Brain pericyte (primary cell): ENCODE measurements at places on chromosomes 5 and 9.

GRCh38 chr5:34660444-34660843, 4.3 kb downstream of the RAI14 start:
- no peak for DNase-seq

DNA sequence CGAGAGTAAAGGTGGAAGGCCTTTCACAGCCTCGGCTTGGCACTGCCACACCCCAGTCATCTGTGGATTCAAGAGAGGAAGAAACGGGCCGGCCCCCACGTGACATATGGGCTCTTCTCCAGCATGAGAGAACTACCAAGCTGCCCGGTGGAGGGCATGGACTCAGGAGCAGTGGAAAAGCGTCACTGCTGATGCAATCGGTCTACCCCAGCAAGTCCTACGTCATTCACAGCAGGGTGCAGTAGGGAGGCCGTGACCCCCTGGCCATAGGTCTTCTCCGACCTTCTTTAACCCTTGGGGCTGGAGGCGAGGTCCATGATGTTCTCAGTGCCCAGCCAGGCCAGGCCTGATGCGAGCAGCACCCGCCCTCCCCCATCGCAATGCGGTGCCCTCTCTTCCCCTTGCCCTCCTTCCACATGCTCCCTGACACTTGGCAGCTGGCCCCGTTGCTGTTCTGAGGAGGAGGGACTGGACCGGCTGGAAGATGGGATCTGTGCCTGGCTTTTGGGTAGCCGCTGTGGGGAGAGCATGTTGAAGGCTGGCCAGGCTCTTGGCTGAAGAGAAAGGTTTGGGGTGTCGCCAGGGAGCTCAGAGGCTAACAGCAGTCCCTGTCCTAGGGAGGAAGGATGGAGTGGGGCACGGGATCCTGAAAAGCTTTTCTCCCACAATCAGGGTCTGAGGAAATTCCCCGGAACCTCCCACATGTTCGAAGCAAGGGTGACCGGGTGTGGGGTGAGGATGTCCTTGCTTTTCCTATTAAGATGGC, 89.8 kb downstream of the LIFR start:
- peak; percentile 96 for DNase-seq

- no peak for DNase-seq
These were observed 255.2 kb downstream of the DEPDC1B start for GRCh38 chr5:60444661-60445360.

DNA sequence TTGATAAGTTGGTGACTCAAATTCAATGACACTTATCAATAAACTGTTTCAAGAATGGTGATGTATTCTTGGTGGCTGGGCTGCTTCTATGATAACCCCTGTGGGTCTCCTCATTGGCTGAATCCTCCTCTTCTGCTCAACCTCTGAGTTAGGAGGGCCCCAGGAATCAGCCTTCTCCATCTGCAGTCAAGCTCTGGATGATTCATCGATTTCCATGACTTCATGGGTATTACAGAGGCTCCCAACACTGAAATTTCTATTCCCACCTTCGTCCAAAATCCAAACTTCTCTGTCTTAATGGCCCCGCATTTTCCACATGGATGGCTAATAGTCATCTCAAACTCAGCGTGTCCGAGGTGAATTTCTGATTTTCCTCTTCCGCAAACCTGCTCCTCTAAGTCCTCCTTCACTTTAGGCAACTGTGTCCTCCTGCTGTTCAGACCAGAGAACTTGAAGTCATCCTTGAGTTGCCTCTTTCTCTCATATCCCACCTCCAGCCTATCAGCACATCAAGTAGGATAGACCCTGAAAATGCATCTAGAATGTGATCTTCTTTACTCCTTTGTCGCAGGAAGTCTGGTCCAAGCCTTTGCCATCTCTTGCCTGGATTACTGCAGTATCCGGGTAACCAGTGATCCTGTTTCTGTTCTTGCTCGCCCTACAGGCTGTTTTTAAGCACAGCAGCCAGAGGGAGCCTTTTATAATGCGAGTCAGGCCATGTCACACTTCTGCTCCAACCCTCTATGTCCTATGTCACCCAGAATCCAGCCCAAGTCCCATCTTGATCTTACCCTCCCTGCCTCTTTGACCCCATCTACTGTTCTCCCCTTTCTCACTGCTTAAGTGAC, 41.4 kb upstream of the IL7R start:
- DNase-seq: no peak

- no peak for DNase-seq
These were observed 51.6 kb downstream of the AHRR start for GRCh38 chr5:372996-373709.

DNA sequence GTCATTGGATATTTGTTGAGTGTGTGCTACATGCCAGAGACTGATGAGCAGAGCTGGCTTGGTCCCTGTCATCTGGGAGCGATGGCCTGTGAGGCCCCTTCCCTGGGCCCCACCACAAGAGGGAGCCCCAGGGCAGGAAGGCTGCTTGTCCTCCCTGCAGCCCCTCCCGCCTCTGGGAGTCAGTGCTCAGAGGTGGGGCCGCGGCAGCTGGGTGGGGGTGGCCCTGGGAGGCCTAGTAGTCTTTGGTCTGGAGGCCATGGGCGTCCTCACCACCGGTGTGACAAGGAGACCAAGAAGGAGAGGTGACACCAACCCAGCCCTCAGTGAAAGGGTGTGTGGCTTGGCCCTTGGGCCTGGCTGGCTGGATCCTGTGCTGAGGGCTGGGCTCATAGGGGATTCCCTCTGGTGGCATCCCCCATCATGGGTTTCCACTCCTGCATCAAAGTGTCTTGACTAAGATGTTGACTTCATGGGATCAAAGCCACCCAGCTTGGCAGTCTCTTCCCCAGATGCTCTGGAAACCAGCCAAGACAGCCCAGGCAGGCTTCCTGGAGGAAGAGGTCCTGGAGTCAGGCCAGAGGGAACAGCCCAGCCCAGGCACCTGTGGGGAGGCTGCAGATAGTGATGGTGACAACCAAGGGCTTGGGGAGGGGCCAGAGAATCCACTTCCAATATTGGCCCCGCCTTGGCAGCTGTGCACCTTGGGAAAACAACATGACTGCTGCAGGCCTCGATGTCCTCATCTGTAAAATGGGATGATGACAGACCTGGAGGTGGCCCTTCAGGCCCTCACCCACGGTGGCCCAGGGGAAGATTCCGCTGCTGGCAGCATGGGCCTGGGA, 166.7 kb downstream of the GAPVD1 start:
- no peak for DNase-seq

DNA sequence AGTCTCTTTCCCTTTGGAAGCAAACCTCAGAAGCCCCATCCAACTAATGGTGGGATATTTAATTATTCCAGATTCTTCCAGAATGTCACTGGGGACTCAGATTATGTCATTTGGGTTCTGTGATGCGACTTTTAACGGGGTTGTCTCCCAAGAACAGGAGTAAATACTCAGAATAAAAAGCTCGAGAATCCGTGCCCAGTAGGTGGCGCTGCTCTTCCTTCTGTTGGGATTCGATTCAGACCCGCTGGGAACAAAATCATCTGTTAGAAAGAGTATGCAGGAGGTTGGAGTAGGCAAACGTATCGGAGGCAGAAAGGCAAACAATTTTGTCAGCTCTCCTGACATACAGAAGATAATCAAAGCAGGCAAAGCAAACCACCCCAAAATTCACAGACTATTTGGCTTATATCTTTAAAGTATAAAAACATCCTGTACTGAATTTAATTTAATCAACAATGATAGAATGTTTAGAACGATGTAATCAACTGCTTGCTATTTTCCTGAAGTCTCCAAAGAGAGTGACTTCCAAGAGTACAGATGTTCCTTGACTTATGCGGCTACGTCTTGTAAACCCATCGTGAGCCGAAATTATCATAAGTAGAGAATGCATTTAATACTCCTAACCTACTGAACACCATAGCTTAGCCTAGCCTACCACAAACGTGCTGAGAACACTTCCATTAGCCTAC, 169.8 kb upstream of the RAI14 start:
- no peak for DNase-seq

DNA sequence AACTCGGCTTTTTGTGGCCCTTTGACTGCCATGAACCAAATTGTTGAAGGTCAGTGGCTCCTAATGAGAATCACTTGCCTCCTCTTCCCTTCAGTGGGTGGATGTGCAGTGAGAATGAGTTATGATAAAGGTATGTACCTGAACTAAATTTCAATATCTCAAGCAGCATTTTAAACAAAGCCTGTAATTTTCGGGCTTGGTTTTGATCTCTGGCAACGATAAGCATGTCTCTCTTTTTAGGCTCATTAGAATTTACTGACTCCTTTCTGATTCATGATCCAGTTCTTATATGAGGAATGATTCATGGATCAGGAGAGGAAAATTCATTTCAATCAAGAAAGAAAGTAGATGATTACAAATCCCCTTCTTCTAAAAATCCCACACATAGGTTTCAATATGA, 305.5 kb downstream of the ARRDC3 start:
- no peak for DNase-seq

DNA sequence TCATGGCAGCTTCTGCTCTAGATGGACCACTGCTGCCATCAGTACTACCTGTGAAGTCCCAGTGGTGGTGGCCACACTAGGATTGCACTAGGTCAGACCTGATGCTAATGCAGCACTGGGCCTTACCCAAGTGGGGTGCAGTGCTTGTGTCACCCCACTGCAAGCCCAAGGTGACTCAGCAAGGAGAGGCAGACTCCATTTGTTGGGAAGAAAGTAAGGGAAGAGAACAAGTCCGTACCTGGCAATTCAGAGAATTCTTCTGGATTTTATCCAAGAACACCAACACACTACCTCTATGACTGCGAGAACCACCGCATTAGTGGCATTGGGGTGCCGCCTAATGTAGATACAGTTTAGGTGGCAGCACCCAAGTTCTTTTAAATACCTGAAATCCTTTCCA, 34.0 kb upstream of the TYRP1 start:
- no peak for DNase-seq

DNA sequence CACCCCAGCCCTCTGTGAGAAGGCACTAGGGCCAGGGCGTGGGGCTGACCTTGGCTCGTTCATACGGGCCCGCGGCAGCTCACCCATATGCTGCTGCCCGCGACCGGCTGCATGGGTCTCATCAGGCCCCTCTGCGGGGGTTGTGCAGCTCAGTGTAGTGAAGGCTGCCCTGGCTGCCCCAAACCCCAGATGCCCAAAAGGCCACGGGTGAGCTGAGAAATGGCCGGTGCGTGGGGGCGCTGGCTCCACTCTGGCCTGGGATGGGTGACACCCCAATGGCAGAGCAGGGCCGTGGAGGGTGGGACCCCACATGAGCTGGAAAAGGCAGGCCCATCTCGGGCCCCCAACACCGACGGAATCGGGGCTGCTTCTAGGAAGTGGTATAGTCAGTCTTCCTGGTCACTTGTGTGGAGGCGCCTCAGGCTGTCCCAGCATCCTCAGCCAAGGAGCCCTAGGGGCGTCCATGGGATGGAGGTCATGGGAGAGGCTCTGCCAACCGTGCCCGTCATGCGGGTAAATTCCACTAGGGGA, 19.4 kb upstream of the LRRC14B start:
- DNase-seq: no peak

DNA sequence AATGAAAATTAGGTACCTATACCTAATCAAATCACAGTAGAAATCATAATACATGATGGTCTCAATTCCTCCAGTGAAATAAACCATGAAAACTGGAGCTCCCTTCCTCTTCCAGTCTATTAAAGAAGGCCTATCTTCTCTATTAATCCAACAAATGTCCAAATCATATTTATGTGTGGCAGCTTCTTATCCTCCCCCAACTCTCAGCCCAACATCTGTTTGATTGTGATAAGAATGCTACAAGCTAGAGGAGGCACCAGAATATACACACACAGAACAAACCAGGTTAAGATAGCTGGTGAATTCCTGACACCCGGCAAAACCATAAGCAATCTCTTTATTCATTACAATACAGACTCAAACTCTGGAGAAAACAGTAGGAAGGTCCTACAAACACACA, 110.8 kb downstream of the FBXL17 start:
- DNase-seq: no peak

DNA sequence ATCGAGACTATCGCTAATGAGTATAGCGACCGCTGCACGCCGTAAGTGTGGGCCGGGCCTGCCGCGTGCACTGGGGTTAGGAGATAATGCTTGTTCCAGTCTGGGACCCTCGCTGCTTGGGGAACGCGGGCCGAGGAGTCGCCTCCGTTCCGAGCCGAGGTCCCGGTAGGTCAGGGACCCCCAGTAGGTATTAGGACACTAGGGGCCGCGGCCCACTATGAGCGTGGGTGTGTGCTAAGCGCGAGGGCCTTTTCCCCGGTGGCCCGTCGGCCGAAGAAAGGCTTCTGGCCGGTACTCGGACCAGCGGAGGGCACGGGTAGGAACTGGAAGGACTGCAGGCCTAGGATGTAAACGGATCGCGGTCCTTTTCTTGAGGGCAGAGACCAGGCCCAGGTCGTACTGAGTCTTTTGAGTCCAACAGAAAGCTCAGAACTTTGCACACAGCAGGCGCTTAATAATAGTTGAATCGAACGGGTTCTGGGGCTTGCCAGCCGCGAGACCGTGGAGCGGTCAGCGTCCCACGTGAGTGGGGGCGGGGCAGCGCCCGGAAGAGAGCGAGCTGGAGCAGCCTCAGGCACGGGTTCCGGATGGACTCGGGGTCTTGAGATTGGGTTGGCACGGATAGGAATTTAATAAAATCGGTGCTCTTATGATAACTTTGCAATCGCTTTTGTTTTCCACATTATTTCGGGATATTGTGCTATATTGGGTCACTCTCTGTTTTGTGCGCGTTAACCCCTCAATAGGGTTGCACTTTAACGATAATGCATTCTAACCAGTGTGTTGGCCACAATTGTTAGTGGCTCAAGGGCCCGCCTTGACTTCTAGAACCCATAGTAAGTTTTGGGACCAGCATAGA, 733 bp downstream of the HSPA4 start:
- no peak for DNase-seq

DNA sequence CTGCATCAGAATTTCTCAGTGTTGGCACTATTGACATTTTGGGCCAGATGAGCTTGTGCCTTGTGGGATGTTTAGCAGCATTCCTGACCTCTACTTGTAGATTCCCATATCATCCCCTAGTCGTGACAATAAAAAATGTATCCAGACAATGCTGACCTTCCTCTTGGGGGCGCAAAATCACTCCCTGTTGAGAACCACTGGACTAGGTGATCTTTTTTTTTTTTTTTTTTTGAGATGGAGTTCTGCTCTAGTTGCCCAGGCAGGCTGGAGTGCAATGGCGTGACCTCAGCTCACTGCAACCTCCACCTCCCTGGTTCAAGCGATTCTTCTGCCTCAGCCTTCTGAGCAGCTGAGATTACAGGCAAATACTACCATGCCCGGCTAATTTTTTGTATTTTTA, 22.6 kb downstream of the STXBP1 start:
- DNase-seq: no peak

- DNase-seq: no peak
These were observed 31.4 kb downstream of the GNAQ start for GRCh38 chr9:78000221-78000620.

DNA sequence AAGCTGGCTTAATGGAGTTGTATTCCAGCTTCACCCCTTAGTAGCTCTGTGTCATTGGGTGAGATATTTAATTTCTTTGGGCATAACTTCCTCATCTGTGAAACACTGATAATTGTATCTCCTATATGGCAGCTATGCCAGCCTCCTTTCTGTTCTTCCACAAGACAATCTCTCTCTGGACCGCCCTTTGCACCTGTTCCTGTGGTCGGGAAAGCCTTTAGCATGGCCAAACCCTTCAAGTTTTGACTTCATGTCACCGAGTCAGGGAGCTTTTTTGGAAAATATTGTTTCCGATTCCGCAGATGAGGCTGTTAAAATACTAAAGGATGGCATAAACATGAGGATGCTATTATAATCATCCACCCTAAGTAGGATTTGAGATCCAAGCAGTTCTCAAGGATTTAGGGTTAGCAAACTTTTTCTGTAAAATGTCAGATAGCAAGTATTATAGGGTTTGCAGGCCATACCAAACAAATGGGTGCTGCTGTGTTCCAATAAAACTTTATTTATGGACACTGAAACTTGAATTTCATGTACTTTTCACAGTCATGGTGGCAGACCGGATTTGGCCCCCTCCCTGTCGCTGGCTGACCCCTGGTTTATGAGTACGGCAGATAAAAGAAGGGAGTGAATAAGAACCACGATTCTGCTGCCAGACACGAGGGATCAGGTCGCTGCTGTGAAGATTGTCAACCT, 695 bp upstream of the NDFIP1 start:
- DNase-seq: no peak
